ENCODE measurements at places on chromosomes 1 and 21.

GRCh38 chr1:206882555-206882954 lies 14.7 kb upstream of the IL24 start:
- no peak for DNase-seq

DNA sequence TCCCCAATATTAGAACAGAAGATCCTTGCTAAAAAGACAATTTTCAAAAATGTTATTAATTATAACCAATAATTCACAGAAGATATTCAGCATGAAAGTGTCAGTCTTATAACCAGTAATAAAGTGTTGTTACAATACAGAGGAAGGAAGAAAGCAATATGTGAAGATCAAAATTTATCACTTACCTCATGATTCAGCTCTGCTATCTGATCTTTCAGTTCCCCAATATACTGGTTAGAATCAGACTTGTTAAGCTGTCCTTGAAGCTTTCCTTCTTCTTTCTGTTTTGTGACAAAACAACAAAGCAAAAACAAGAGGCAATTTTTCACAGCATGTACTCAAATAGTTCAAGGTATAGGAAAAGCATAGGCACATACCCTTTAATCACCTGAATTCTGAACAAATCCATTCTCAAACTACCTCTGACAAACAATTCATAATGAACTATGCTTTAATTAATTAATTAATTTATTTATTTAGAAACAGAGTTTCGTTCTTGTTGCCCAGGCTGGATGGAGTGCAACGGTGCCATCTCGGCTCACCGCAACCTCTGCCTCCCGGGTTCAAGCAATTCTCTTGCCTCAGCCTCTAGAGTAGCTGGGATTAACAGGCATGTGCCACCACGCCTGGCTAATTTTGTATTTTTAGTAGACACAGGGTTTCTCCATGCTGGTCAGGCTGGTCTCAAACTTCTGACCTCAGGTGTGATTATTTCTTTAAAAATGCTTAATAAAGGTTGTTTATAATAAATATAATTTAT lies 76.9 kb upstream of the GFI1 start:
- no peak for DNase-seq

DNA sequence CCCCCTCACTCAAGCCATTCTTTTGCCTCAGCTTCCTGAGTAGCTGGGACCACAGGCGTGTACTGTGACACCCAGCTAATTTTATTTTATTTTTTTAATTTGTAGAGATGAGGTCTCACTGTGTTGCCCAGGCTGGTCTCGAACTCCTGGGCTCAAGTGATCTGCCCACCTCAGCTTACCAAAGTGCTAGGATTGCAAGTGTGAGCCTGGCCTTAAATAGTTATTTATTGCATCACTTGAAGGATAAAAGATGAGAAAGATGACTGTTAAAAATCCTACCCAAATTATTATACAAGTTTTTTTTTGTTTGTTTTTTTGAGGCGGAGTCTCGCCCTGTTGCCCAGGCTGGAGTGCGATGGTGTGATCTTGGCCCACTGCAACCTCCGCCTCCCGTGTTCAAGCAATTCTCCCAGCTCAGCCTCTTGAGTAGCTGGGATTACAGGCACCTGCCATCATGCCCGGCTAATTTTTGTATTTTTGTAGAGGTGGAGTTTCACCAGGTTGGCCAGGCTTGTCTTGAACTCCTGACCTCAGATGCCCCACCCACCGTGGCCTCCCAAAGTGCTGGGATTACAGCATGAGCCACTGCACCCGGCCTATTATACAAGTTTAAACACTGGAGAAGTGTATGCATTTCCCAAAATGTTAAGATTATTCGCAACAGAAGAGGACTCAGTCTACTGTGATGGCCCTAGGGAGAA lies 2.3 kb downstream of the UTP11 start:
- no peak for DNase-seq

DNA sequence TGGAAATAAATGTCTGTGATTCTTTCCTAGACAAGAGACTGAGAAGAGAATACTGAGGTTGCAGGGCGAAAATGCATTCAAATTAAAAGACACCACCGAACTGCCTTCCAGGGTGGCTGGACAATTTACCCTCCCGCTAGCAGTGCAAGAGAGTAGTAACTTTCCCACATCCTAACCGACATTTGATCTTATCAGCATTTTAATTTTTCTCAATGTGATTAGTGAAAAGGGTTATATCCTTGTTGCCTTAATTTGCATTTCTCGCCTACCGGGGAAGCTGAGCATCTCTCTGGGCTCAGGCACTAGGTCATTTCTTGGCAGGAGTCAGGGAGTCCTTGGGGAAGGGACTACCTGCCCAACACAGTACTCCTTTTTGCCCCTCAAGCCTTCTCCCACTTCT lies 2.8 kb downstream of the TNFRSF8 start:
- peak; percentile 54 for DNase-seq

- DNase-seq: peak; percentile 95
Measured at GRCh38 chr1:202160377-202160940, at the start of gene PTPN7. PTPN7 (minus strand) TSS chr1:202160602; CDS start chr1:202159402, 1,200 bp downstream.

DNA sequence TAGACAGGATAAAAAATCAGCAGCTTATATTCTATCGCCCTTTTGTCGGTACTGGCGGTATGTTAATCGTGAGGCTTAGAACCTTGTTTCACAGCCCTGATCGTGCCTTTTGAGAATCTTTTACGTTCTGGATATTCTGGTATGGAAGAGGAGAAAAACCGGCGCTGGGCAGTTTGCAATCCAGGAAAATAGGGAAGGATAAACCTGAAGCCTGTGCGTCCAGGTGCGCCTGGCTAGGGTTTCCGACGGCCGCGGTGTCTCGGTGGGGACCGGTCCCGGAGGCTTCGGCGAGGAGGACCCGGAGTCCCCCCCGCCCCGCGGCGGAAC lies 258 bp upstream of the SYPL2 start:
- no peak for DNase-seq
